ENCODE measurements at places on chromosomes 4 and X.
A peak's percentile ranks its signal among the peaks of the same experiment; 100 is the strongest.

- no peak for DNase-seq
Observed at GRCh38 chr4:77126809-77127208, 30.2 kb upstream of the CCNG2 start.

DNA sequence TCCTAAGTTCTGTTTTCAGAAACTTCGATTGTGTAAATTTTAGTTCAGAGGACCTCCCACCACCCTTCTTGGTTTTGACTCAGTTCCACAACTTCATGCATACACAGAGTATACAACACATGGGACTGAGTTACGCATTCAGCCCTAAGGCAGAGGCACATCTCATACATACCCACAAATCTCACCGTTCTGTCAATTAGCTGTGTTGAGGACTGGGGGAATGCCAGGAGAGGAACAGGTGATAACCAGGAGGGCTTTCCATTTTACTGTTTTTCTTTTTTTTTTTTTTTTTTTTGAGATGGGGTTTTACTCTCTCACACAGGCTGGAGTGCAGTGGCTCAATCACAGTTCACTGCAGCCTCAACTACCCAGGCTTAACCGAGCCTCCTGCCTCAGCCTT lies 150.2 kb downstream of the TSPAN5 start:
- DNase-seq: no peak

- DNase-seq: no peak
Observed at GRCh38 chr4:25446611-25447010, 69.5 kb downstream of the ANAPC4 start.

DNA sequence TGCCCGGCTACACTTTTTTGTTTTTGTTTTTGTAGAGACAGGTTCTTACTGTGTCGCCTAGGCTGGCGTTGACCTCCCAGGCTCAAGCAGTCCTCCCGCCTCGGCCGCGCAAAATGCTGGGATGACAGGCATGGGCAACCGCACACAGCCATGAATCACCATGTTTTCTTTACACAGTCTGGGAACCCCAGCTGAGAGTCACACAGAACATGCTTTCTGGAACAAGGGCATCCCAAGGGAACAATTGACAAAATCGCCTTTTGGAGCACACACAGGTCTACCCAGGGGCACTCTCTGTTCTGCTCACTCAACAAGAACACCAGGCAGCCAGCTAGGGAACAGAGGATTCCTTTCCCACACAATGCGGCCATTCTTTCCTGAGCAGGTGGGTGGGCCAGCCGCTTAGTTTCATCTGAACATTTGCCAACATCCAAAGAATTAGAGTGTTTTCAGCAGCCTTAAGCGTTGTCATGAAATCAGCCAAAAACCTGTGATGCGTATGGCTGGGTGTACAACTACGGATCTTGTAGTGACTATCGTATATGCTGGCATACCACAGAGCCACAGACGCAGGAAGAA lies 15.7 kb downstream of the PRKX start:
- no peak for DNase-seq

- no peak for DNase-seq
Observed at GRCh38 chr4:73258436-73258685, 237 bp downstream of the ANKRD17 start.

DNA sequence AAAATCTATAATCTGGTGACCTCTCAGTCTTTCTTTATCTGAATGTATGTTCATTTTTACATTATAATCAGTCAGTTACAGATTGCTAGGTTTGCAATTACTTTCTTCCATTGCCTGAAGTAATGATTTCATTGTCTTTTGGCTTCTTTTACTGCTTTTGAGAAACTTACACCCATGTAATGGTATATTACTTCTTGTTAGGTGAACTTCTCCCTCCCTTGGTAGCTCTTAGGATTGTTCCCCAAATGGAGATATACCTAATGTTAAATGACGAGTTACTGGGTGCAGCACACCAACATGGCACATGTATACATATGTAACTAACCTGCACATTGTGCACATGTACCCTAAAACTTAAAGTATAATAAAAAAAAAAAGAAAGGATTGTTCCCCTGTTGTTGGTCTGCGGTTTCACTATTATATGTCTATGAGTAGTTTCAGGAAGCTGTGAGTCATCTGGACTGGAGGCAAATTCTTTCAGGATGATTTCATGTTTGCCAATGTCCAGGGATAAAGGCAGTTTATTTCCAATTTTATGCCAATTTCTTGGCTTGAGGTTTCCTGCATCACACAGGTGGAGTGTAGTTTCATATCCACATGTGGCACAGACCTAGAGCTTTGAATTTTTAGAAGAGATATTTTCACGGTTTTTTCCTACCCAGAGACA lies 21.8 kb downstream of the SPANXC start:
- DNase-seq: no peak

GRCh38 chr4:98996765-98997068 lies 1.2 kb downstream of the METAP1 start:
- DNase-seq: no peak

- no peak for DNase-seq
Observed at GRCh38 chr4:66946761-66947160, 598.5 kb downstream of the CENPC start.

DNA sequence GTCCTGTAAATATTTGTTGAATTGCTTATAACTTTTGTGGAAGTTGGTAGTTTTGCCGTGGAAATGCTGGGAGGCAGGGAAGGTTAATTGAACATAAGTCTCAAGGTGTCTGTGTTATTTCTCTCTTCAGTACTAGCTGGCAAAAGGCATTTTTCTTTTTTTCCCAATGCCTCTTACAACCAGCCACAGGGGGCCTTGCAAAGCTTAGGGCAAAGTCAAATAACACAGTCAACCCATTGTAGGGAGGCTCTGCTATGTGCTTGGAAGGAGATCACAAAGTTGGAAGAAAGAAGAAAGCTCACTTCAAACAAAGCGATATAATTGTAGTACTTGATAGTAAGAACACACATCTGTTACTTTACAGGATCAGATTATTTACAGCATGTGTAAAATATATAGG lies 802.6 kb downstream of the PDHA2 start:
- no peak for DNase-seq

- peak; percentile 26 for DNase-seq
Observed at GRCh38 chr4:146105464-146105863, 70.1 kb upstream of the LSM6 start.

GRCh38 chr4:93394545-93395081 lies 433.9 kb upstream of the ATOH1 start:
- no peak for DNase-seq

- DNase-seq: no peak
Observed at GRCh38 chrX:10138726-10139125, 18.0 kb upstream of the CLCN4 start.

- DNase-seq: no peak
Observed at GRCh38 chrX:11647138-11647537, 18.6 kb downstream of the ARHGAP6 start.

DNA sequence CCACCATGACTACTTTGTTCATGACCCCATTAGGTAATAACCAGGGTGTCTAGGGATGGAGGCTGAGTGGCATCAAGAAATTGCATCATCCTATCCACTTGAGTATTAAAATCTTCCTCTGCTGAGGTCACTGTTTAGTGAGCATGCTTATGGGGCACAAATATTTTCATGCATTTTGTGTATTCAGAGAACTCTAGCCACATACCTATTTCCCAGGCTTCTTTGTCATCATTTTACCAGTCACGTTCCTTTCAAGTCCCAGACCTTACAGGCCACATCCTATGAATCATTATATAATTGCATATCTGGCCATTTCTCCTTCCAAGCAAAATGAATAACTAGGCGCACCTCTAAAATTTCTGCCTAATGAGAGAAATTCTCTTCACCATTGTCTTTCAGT lies 1882.9 kb upstream of the AGA start:
- DNase-seq: no peak

DNA sequence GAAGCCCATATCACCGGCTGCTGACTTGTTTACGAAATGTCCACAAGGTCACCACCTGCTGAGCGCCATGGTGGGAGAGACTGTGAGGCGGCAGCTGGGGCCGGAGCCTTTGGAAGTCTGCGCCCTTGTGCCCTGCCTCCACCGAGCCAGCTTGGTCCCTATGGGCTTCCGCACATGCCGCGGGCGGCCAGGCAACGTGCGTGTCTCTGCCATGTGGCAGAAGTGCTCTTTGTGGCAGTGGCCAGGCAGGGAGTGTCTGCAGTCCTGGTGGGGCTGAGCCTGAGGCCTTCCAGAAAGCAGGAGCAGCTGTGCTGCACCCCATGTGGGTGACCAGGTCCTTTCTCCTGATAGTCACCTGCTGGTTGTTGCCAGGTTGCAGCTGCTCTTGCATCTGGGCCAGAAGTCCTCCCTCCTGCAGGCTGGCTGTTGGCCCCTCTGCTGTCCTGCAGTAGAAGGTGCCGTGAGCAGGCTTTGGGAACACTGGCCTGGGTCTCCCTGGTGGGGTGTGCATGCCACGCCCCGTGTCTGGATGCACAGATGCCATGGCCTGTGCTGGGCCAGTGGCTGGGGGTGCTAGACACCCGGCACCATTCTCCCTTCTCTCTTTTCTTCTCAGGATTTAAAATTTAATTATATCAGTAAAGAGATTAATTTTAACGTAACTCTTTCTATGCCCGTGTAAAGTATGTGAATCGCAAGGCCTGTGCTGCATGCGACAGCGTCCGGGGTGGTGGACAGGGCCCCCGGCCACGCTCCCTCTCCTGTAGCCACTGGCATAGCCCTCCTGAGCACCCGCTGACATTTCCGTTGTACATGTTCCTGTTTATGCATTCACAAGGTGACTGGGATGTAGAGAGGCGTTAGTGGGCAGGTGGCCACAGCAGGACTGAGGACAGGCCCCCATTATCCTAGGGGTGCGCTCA lies 8.7 kb upstream of the MSANTD1 start:
- DNase-seq: no peak

DNA sequence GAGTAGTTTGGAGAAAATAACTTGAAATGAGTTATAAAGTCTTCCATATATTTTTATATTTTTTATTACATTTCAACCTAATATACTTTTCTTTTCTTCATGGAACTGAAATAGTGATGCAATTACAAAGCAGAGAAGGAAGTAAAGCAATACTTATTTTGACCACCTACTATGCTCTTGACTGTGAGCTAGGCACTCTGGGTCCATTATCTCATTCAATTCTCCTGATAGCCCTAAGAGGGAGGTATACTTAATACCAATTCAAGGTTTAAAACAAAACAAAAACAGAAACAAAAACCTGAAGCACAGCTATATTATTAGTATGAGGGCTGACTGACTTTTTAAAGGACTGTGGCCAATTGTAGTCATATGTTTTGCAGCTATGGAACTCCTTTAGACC lies 193.5 kb downstream of the MAD2L1 start:
- DNase-seq: no peak

DNA sequence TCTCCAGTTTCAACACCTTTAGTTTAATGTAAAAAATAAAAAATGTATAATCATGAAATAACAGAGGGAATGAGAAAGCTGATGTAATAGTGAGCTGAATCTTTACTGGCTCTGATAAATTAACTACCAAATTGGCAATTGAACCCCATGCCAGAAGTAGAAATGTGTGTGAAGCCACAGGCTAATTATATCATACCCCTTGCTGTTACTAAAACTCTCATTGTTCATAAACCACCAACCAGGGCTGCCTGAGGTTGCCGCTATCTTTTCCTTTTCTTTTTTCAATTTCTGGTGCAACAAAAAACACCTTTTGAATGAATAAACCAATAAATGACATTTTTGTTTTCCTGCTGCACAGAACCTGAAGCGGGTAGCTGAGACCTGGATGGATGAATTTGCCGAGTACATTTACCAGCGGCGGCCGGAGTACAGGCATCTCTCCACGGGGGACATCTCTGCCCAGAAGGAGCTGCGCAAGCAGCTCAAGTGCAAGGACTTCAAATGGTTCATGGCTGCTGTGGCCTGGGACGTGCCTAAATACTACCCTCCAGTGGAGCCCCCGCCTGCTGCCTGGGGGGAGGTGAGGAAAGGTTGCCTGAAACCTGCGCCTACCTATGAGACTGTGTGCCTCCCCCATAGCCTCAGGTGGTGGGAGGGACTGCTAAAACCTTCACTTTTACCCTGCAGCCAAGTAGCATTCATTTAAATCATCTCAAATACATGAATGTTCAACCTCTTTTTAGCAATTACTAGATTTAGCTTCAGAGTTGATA lies 216.7 kb upstream of the GALNT7 start:
- no peak for DNase-seq

GRCh38 chr4:8227201-8227770 lies 28.2 kb downstream of the SH3TC1 start:
- no peak for DNase-seq

DNA sequence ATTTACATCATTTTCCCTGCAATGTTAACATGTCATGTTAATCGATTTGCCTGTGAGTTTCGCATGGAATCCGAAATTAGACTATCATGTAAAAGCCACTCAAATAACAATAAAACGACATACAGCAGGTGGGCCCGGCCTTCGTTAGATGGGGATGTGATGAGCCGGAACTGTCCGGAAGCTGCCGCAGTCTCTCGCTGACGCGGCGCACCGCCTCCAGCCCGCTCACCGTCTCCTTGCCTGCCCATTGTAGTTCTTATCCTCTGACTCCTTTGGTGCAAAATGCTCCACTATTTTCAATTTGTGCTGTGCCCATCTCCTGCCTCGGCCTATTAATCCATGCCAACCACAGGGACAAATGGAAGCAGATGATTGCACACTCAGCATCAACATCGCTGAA lies 877.5 kb upstream of the TENM3 start:
- no peak for DNase-seq

GRCh38 chr4:189136462-189136861 lies 804.2 kb upstream of the FRG1 start:
- DNase-seq: no peak

DNA sequence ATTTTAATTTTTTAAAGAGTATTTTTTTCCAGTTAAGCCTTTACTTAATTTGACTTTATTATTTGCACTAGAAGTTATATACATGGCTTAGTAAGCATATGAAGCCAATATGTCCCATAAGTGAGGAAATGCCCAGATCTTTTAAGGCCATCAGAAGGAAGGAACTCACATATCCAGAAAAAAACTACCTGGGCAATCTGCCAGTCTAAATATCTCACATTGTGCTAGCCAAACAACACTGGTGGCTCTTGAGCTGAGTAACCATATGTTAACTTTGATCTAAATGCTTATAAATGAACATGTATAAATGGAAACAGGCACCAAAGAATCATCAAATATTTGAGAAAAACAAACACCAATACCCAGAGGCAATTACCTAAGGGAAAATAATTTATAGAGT lies 138.6 kb upstream of the APOOL start:
- DNase-seq: no peak

- DNase-seq: no peak
Observed at GRCh38 chr4:148437439-148437838, 4.8 kb downstream of the NR3C2 start.

DNA sequence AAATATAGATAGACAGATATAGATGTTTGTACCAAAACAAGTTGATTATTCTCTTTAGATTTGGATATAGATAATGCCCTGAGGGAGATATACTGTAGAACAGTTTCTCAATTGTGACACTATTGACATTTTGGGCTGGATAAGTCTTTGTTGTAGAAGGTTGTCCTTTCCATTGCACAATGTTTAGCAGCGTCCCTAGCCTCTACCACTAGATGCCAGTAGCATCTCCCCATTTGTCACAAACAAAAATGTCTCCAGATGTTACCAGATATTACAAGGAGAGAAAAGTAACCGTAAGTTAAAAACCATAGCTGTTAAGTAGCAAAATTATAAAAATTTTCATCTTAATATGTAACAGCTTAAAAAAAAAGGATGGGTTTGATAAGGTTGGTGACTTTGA lies 2595.3 kb downstream of the ARAP2 start:
- DNase-seq: no peak

- DNase-seq: no peak
Observed at GRCh38 chr4:115058533-115058932, 54.9 kb downstream of the NDST4 start.

Data from activated CD4-positive, alpha-beta T cell treated with anti-CD3 and anti-CD28 coated beads, Interleukin-2, Interleukin-6, amounts not matched to agents 100 ng/mL and 50 ng/mL, durations not matched to agents 16 hours and 8 hours (primary cell).